ENCODE measurements at places on chromosomes 5 and 9. TPM values are rescaled to one million over a fixed set of nuclear protein-coding genes. Genes with fewer than 3 reads are reported as not detected.

DNA sequence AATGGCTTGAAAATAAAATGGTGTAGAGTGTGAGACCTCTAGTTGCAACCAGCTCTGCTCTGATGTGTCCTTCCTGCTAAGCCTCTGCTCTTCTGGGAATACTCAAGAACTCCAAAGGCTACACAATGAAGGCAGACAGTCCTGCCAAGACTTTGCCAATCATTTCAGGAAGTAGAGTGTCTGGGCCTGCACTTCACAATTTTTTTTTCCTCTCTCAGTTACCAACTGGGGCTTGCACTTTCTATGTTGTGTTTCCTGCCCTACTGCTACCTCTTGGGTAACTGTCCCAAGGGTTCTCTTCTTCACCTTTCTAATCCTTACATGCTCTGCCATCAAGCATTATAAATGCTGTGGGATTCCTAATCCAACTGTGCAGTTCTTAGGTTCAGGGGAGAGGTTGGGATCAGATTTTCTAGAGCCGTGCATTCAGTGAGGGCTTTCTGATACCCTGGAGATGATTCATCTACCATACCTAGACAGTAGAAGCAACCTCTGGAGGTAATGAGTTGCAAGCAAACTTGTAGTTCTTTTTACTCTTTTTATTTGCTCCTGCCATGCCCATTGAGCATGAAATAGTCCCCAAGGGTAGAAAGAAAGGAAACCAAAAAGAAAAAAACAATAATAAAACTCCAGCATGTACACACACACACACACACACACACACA is 365.9 kb downstream of the MLLT3 start:
- no peaks in the 10 kb centered on the region for H3K4me1 ChIP-seq
- H3K27me3 ChIP-seq, result no peaks in the 10 kb centered on the region
- H3K27ac ChIP-seq, result no peak overlapping the region
- DNase-seq, result no peak
- no peaks in the 10 kb centered on the region for H3K36me3 ChIP-seq
- no peak overlapping the region for H3K4me3 ChIP-seq

DNA sequence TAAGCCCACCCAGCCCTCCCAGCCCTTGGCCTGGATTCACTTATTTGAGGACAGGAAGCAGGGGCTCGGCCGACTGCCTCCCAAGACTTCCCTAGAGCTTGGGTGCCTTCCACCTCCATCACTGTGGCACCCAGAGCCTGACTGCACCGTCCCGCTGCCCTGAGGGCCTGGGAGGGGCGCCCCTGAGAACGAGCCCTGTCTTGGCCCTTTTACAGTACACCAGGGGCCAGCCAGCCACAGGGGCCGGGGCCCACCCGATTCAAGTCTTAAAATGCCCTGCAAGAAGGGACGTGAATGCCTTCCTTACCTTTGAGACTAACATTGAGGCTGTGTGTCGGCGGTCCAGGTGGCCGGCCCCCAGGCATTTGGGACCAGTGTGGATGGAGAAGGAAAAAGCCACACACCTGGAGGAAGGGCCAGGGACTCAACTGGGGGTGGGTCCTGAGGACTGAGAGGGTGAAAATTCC is 16.8 kb downstream of the FAM78A start:
- DNase-seq, result no peak
- H3K36me3 ChIP-seq, result peaks cover 3% of the 10 kb centered on the region
- H3K4me1 ChIP-seq, result no peaks in the 10 kb centered on the region
- no peaks in the 10 kb centered on the region for H3K27me3 ChIP-seq

The FOXI1 gene
- total RNA-seq, result not detected

- H3K27me3 ChIP-seq, result no peaks in the 10 kb centered on the region
- no peak overlapping the region for H3K4me3 ChIP-seq
- H3K36me3 ChIP-seq, result peaks cover 8% of the 10 kb centered on the region
- DNase-seq, result no peak
Observed at GRCh38 chr5:146669656-146670055, 153.7 kb upstream of the GPR151 start.

GRCh38 chr9:71518045-71518827 is 250.1 kb downstream of the CEMIP2 start:
- H3K4me3 ChIP-seq, result no peak overlapping the region
- peaks cover 4% of the 10 kb centered on the region for H3K4me1 ChIP-seq
- no peak overlapping the region for H3K27ac ChIP-seq
- no peaks in the 10 kb centered on the region for H3K36me3 ChIP-seq
- H3K27me3 ChIP-seq, result no peaks in the 10 kb centered on the region
- no peak for DNase-seq

The LAMC3 gene
- 21.9 TPM for total RNA-seq

DNA sequence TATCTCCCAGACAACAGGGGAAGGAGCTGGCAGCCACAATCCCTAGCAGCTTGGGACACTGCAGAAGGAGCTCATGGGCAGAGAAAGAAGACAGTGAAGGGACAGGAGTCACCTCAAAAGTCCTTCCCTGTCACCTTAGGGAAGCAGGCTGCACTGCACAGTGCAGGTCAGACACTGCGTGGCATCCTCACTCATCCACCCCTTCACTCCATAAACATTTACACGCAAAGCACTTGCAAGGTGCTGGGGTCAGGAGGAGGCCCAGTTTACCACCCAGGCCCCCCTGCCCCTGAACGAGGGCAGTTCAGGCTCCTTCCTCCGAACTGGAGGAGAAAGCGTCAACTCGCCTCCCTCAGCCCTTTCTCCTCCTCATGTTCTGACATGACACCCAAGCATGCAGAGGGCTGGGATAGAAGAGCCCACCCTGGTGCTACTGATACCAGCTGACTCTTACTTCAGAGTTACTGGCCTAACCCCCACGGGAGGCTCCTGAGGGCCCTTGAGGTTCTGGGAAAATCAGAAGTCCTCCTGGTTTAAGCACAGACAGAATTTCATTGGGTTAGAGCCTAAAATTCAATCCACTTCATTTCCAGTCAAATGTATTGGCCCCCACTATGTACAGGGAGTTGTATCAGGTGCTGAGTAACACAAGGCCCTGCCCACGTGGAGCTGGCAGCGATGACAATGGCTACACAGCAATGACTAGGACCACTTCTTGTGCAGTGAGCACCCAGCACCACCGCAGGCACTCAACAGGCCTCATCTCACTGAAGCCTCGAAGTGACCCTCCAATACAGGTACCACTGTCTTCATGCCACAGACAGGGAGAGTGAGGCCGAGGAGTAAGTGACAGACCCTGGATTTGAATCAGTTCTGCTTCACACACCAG is 70.4 kb downstream of the RAPGEF1 start:
- peaks cover 14% of the 10 kb centered on the region for H3K36me3 ChIP-seq
- H3K4me3 ChIP-seq, result no peak overlapping the region
- H3K4me1 ChIP-seq, result peaks cover 4% of the 10 kb centered on the region
- no peak for DNase-seq

DNA sequence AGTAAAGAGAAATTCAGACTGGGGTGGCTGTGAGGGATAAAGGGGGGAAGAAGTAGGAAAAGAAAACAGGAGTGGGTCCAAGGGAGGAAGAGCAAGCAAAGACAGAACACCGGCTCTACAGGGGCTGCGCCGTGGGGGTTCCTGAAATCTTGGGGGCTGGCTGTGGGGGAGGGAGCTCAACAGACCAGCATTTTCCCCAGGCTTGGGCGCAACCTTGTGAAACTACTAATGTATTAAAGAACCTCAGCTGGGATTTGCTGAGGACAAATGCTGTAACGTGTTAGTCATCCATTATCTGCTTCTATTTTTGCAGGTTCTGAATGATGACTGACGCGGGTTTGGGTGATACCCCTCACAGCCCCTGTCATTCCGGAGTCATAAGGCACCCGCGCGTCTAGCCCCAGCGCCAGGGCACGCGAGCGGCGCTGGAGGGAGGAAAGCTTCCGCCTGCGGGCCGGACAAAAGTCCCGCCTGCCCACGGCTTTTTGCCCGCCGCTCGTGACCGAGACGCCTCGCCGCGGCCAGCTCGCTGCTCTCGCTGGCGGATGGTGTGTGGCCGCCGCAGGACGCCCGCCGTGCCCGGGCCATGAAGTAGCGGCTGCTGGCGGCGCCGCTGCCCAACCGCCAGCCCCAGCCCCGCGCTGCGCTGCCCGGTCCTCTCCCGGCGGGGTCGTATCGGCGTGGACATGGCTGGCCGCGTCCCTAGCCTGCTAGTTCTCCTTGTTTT is 110.6 kb downstream of the PAM start:
- H3K4me3 ChIP-seq, result peak overlapping the region; percentile 79
- peaks cover 3% of the 10 kb centered on the region for H3K4me1 ChIP-seq
- no peaks in the 10 kb centered on the region for H3K27me3 ChIP-seq
- peak overlapping the region; percentile 53 for H3K27ac ChIP-seq

Data from H9 (cell line).